ENCODE measurements at places on chromosomes 5 and 9.

- ATAC-seq: no peak
Observed at GRCh38 chr5:170296036-170296934, 1.3 kb downstream of the LCP2 start.

DNA sequence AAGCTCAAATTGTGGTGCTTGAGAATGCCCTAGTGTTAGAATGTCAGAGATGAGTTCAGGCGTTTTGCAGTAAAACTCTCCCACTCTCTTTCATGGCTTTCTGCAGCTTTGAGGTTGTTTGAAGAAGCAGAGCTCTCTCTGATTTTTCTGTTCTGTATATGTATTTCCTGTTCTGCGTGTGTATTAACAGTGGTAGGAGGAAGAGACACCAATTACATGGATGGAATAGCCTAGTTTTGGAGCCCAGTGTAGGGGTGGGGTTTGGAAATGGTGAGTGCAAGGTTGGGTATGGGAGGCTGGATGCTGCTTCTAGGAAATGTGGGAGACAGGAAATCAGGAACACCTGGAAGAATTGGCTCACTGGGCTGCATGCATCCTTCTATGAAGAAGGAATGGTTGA lies 12.4 kb downstream of the LARP1 start:
- ATAC-seq: no peak

DNA sequence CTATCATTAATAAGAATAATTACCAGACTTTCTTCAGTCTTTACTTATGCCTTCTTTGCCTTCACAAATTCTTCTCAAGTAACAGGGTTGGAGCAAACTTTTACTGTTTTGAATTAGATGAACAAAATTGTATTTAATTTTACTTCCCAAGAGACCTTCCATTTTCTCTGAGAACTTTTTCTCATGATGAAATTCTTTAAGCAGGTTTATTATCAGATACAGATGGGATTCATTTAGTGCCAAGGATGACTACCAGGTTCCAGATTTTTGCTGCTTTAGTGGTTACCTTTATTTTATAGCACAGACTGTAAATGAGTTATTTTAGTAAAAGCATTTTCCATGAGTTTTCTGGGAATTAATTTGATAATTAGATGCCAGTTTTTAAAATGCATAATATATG lies 125.1 kb downstream of the GDNF start:
- ATAC-seq: no peak

DNA sequence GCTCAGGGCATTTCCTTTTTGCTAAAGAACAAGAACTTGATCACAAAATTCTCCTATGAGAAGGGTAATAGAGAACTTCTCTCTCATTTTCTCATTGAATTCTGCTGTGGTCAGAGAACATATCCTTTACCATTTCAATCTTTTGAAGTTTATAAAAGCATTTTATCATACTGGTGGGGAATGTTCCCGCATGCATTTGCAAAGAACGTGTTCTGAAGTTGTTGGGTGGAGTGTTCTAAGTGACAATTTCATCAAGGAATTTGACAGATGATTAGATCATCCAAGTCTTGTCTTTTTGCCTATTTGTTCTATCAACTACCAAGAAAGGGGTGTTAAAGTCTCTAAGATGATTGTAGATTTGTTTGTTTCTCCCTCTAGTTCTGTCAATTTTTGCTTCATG lies 163.4 kb upstream of the FREM1 start:
- no peak for ATAC-seq

- ATAC-seq: no peak
Observed at GRCh38 chr5:12911156-12911555, 1006.9 kb upstream of the CTNND2 start.
